ENCODE measurements at places on chromosomes 6 and 20. TPM values are rescaled to one million over a fixed set of nuclear protein-coding genes. Genes with fewer than 3 reads are reported as not detected.

Gene SPDEF
- not detected for total RNA-seq

DNA sequence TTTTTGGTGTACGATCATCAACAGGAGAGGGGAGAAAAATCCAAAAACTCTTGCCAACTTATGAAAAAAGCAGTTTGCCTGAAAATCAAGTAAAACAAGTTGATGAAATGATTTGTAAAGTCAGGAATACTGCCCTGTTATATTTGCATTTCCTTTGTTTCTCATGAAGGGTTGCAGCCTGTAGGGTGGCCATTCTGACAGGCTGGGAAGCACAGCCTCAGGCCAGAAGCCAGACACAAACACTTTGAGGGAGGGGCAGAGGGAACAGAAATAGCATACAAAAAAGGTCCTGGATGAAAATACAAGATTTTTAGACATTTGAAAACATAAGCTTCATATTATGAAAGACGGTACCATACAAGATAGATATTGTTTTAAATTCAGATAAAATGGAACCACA, 109.8 kb downstream of the DTNBP1 start:
- peak overlapping the region; percentile 39 for H3K27ac ChIP-seq
- peaks cover 3% of the 10 kb centered on the region for H3K36me3 ChIP-seq
- H3K4me3 ChIP-seq: no peak overlapping the region

DNA sequence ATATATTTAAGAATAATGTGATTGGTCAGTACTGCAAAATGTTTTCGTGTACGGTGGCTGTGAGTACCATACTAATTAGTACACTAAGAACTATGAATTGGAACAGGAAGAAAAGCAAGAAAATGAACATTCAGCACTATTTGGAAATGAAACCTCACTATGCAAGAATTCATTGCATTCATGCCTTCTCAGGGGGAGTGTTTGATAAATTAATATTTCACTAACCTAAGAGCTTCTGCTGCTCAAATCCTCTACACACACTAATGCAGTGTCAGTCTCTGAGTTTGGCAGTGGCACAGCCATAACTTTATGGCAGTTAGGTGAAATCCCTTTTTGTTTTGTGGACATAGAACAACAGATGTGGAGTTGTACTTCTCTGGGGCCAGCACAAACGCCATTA, 60.1 kb downstream of the SLC16A10 start:
- H3K27me3 ChIP-seq: no peaks in the 10 kb centered on the region
- peaks cover under 1% of the 10 kb centered on the region for H3K4me1 ChIP-seq
- no peak overlapping the region for H3K27ac ChIP-seq

DNA sequence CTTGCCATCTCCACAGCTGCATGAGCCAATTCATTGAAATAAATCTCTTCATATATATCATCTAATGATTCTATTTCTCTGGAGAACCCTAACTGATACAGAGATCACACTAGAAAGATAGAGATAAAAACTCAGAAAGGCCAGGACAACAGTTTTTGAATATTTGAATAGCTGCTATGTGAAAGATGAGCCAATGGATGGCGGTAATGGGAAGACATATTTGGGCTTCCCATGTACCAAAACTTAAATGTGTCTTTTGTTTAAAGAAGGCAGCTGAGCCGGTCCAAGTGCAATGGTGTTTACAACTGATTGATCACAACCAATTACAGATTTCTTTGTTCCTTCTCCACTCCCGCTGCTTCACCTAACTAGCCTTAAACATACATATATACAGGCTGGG, 35.1 kb downstream of the SGK1 start:
- DNase-seq: no peak
- no peak overlapping the region for H3K4me3 ChIP-seq
- no peak overlapping the region for H3K27ac ChIP-seq
- peaks cover 9% of the 10 kb centered on the region for H3K36me3 ChIP-seq
- no peaks in the 10 kb centered on the region for H3K27me3 ChIP-seq

DNA sequence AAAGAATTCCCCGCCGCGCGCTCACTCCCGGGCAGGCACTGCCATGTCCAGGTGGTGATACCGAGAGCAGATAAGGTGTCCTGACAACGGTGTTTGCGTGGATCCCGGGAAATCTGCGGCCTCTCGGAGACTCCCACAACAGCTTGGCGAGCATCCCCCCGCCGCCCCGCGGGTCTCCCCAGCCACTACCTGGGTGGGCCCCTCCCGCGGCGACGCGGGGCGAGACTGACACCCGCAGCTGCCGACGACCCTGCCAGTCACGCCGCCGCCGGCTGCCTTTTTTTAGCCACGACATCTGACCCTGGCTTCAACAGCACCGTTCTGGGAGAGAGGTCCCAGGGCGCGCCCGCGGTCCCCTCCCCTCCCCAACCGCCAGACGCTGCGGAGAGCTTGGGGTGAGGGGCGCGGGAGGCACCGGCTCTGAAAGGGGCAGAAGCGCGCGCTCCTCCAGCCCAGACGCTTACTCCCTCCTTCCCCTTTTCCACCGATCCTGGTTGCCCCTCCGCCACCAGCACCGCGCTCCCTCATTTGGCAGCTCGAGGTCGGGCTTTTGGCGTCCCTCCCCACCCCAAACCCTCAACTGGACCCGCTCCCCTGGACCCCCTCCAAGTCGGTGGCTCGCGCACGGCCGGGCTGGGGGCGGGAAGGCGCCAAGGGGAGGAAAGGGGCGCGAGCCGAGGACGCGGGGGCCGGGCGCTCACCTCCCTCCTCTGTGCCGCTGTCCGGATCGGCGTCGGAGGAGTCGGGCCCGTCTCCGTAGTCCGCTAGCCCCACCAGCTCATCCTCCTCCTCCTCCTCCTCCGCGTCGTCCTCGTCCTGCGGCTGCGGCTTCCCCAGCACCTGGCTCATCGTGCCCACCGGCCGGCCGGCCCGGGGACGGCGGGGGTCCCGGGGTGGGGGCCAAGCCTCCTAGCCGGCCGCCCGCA, 665 bp downstream of the RRAGD start:
- H3K27ac ChIP-seq: no peak overlapping the region
- H3K36me3 ChIP-seq: no peaks in the 10 kb centered on the region
- peak overlapping the region; percentile 79 for H3K4me3 ChIP-seq
- H3K27me3 ChIP-seq: peaks cover 60% of the 10 kb centered on the region
- peak; percentile 39 for DNase-seq

Measured in activated naive CD8-positive, alpha-beta T cell treated with anti-CD3 and anti-CD28 coated beads, Interleukin-2, amount 10 ng/mL, durations not matched to agents 7 days and 5 days (primary cell).